ENCODE measurements at places on chromosomes 1 and 21. TPM values are rescaled to one million over a fixed set of nuclear protein-coding genes. Genes with fewer than 3 reads are reported as not detected.

- no peak for DNase-seq
Measured at GRCh38 chr1:5774019-5774418, 218.2 kb downstream of the NPHP4 start.

GRCh38 chr21:17201741-17202260, 311.0 kb upstream of the CXADR start:
- no peak for DNase-seq

OLFM3 gene
- polyA plus RNA-seq = 0.01 TPM

DNA sequence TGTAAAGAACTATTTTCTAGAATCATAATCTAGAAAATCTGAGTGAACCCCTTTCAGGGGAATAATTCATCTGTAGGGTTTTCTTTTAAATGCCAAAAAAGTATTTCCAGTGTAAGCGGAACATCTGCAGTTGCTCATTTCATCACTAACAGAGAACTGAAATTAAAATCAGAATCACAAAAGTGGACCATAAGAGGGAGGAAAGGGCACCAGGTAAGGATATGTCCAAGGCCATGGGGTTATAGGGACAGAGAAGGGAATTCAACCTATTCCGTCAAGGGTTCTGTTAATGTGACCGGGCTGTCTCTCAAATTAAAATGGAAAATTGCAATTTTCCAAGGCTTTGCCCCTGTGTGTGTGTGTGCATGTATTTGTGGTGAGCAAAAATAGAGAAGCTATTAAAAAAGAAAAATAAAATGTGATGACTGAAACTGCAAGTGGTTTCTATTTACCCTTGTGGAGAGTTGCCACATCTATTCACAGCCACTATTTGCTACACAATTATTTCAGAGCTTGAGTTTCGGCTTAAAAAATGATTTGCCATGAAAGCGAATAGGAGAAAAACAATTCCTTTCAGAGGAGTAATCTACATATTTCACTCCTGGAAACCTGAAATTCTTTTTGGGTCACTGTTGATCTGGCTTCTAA, 53.1 kb downstream of the APP start:
- no peak for DNase-seq

GFI1 gene
- polyA plus RNA-seq = not detected

GRCh38 chr1:28144203-28145135, 32.0 kb downstream of the PTAFR start:
- DNase-seq = no peak

DNA sequence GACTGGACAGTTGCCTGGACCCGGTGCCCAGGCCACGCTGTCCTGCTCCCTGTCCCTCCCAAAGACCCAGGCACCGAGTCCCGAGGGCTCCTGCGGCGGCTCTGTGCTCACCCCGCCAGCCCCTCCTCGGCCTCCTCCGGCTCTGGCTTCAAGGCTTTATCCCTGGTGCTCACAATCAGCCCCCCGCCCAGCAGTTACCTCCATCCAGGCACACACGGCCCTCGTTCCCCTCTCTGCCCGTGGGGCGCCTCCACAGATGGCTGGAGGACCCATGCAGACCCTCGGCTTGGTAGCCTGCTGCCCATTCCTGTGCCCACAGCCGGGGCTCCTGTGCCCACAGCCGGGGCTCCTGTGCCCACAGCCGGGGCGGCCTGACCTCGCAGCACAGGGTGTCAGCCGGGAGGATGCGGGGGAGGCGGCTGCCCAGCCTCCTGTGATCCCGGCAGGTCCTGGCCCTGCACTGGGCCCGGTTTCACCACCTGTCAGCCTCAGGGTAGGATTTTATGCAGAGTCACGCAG, 52.3 kb upstream of the COL18A1 start:
- DNase-seq = no peak

GRCh38 chr1:6208723-6209660, 3.1 kb downstream of the RNF207 start:
- peak; percentile 74 for DNase-seq

GRCh38 chr1:5959667-5960230, 32.5 kb downstream of the NPHP4 start:
- DNase-seq = peak; percentile 2

OLIG2 gene
- polyA plus RNA-seq = not detected

TNFRSF1B gene
- 5.8 TPM for polyA plus RNA-seq

MIXL1 gene
- not detected for polyA plus RNA-seq

GRCh38 chr1:117600966-117601365, 4.9 kb upstream of the TENT5C start:
- DNase-seq = no peak

DNA sequence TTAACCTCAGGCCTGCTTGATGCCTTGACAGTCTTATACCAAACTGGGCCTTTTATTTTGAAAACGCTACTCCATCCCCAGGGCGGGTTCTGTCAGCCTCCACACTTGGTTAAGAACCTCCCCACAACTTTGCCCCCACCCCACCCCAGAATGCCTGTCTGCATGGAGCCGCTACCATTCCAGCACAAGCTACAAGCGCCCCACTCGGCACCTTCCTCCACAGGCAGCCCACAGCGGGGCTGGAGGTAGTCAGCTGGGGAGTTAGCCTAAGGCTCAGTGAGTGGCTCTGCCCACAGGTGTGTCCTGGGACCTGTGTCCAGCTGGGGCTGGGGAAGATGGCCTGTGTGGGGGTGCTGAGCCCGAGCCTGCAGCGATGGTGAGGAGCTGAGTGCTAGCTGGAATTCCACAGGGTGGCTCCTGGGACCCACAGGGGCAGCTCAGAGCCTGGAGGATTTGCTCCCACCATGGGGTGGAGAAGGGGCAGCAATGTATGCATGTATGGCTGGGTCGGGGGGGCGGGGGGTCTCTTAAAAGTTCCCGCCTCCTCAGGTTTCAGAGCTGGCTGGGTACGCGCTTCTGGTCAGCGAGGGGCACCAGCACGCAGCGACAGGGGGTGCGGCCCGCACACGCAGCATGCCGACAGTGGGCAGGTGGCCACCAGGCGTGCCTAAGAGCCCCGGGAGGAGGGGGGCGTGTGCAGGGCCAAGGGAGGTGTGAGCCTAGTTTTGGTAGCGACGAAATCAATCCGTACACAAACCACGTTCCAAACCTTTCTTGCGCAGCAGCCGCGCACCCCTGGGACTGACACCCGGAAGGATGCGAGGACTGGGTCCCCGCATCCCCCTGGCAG, 917 bp downstream of the ETNK2 start:
- DNase-seq = peak; percentile 62

GRCh38 chr1:197225611-197226010, 42.4 kb upstream of the CRB1 start:
- no peak for DNase-seq

DNA sequence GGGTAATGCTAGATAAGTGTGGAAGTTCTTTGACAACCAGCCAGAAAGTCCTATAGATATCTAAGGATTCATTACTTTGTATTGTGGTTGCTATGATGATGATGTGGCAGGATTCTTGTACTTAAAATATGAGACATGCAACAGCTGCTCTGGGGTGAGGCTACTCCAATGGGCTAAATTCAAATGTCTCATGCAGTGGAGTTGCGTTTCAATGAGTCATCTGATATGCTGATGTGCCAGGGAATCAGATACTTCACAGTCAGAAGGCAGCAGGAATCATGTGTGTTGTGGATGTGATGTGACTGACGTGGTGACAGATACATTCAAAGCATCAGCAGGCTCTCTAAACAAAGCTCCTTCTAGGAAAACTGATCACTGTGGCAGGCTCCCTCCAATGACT, 66.5 kb downstream of the TSEN15 start:
- no peak for DNase-seq

GRCh38 chr1:201539561-201540431, 869 bp downstream of the NAV1 start:
- DNase-seq = peak; percentile 71

SPRR4 gene
- polyA plus RNA-seq = not detected

CFAP74 gene
- polyA plus RNA-seq = 0.05 TPM

GRCh38 chr1:187275346-187275745, 446.6 kb downstream of the PLA2G4A start:
- no peak for DNase-seq

PLXNA2 gene
- polyA plus RNA-seq = 4.9 TPM
